ENCODE measurements at places on chromosomes 4 and X.

DNA sequence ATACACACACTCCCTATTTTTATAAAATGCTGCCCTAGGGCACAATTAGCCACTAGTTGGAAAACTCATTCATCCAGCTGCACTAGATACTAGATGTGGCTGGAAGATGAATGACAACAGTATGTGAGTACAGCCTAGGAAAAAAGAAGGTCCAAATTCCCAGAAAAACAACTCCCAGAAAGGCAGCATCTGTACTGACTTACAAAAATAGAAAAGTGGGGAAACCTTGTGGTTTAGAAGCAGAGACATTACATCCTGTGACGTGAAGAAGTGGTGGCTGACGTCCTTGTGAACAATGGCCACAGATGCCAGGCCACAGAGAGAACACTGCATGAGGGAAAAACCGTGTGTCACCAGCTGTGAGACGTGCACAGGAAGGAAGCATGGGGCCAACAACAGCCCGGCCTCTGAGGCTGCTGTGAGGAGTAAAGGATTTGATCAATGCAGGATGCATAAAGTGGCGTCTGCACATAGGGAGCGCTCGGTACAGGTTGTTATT, 81.2 kb downstream of the SPRY1 start:
- peak; percentile 34 for DNase-seq

- DNase-seq: no peak
Measured at GRCh38 chr4:965766-966134, 7.6 kb downstream of the DGKQ start.

DNA sequence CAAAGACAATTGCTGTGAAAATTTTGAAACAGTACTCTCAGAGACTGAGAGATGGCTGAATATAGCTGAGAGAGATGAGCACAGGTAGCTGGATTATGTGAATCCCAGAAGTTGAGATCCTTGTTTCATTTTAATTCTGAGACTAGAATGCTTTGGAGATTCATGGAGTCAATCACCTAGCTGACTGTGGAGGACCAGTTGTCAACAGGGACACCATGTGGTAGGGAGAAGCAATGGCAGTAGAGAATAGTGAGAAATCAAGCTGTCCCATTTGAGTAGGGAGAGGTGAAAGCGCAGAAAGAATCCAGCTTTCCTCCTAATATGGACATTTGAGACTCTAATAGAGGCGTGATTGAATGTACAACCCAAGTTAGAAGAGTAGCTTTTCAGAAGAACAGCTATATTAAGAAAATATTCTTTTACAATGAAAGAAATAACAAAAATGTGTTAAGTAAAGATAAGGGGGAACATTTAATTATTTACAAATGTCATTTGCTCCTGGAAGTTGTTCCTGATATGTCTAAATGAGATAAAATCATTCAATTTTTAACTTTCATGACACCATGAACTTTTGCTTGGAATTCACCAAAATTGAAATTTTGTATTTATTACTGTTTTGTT, 30.3 kb upstream of the GLRB start:
- DNase-seq: no peak

- no peak for DNase-seq
Measured at GRCh38 chrX:25003066-25003849, 12.5 kb downstream of the ARX start.
